Trophoblast cell (in vitro differentiated cells and primary cell): ENCODE measurements at places on chromosomes 2 and 18.

DNA sequence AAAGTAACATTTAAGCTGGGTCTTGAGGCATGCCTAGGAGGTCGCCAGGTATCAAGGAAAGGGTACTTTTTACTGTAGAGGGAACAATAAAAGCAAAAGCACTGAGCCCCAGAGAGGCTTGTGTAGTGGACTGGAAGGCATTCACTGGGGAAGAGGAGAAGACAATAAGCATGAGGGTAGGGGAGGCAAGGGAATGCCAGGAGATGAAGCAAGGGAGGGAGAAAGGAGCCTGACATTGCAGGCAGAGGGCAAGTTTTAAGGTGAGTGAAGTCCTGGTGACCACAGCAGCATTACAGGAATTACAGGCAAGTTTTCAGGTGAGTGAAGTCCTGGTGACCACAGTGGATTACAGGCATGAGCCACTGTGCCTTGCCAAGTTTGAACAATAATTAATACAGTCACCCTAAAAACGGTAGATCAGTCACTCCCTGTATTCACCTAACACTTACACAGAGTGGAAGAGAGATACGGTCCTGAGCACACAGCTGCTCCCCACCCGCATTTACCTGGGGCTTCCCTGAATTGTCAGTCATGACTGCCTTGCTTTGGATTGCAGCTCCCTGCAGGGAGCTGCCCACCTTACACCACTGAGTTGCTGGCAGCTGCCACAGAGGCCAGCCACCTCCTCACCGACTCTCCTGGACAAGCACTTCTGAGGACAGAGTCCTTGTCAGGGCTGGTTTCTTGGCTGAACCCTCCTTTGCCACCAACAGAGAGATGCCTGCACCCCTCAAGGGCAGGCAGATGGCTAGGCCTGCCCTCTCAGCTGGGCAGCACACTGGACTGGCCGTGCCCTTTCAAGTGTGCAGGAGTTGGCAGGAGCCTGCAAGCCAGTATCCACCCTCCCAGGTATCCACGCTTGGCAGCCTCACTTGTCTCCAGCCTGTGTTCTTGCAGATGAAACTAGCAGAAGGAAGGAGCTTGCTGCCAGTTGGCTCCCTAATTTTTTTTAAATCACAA lies 153.2 kb upstream of the MSH6 start:
- DNase-seq, result peak; percentile 90

GRCh38 chr2:207166349-207167098 lies 776 bp upstream of the KLF7 start:
- peak; percentile 70 for DNase-seq

GRCh38 chr2:60899230-60899891 lies 18.0 kb downstream of the REL start:
- DNase-seq, result no peak

DNA sequence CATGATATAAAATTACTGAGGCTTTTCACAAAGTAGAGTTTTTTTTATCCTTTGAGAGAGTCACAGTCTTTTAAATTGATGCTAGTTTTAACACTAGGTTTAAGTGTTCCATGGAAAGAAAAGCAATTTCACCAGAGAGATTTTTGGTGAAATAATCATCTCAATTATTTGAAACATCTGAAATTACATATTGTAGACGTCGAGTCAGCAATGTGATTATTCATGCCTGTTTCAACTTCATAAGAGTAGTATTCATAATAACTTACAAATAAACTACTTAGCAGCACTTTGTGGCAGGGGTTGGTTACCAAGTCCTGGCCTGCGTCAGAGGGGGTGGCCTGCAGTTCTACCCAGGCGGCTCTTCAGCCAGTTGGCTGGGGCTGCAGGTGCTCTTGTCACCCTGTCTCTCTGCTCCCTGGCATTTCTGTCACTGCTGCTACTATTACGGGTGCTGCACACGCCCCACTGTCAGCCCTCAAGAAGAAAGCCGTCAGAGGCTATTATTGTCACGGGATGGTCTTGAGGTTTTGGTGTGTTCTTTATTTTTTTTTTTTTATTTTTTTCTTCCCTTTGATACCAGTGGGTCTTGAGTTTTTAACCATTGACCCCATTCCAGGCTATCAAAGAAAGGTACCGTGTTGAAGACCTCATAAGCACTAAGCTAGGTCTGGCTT lies 50.4 kb downstream of the MALT1 start:
- no peak for DNase-seq

DNA sequence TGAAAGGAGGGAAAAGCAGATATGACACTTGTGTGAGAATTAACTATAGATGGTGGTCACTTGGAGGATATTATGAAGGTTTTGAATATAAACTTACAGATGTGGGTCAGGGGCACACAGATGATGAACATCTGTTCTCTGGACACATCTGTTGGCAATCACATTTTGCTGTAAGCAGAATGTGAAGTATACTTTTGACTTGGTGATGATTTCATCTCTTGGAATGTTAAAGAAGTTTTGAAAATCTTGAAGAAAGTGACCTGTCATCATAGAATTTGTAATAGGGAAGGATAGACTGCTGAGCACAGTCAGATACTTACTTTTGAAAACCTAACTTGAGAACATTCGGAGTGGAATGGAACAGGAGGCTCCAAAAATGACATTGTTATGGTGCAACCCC lies 40.2 kb downstream of the PIKFYVE start:
- no peak for DNase-seq

GRCh38 chr2:75200140-75201096 lies 1.1 kb upstream of the TACR1 start:
- DNase-seq, result no peak

- no peak for DNase-seq
Observed at GRCh38 chr2:213065583-213066442, 85.6 kb downstream of the IKZF2 start.

- DNase-seq, result no peak
Observed at GRCh38 chr2:39264733-39265132, 21.0 kb upstream of the CDKL4 start.

DNA sequence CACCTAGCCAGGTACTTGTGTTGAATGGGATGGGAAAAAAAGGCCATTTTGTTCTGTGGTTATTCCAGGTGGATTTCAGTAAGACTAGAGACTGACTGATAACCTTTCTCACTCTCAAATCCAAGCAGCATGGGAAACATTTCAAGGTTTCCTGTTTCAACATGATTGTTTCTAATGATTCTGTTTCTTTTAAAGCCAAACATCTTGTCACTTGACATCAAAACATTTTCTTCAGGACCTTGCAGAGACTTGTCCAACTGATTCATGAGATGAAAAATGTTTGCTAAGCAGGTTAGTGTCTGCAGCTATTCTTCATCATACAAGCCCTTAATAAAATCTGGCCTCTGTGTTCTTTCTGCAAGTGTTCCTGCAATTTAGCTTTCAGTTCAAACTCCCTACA lies 456.5 kb upstream of the CWC22 start:
- DNase-seq, result no peak

- DNase-seq, result no peak
Observed at GRCh38 chr2:238381341-238382115, 45.2 kb upstream of the ASB1 start.

- no peak for DNase-seq
Observed at GRCh38 chr2:10717628-10718027, 3.8 kb upstream of the ATP6V1C2 start.

- no peak for DNase-seq
Observed at GRCh38 chr2:224594840-224595239, 9.7 kb upstream of the CUL3 start.

DNA sequence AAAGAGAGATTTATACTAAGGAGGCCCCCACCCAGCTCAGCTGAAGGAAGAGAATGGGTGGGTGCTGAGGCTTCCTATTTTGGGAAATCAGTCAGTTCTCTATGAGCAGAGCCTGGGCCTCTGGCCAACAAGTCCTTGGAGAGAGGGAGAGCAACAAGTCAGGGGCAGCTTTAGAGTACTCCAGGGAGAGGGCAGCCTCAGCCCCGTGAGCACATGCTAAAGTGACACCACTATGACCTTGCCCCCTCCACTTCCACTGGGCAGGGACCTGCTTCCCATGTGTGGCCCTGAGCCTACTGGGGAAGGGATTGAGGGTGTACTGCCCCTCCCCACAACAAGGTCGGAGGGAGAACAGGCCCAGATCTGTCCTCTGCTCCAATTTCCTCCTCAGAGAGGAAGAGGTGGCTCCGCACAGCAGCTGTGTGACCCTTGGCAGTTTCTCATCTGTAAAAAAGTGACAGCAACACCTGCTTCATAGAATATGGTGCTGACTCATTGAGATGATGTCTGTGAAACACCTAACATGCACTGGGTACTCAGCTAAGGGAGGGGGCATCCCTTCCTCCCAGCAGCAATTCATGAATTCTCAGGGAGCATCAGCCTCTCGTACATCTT lies 72.9 kb downstream of the CLHC1 start:
- DNase-seq, result no peak

- DNase-seq, result peak; percentile 75
Observed at GRCh38 chr18:10139783-10140410, 226.1 kb downstream of the VAPA start.

DNA sequence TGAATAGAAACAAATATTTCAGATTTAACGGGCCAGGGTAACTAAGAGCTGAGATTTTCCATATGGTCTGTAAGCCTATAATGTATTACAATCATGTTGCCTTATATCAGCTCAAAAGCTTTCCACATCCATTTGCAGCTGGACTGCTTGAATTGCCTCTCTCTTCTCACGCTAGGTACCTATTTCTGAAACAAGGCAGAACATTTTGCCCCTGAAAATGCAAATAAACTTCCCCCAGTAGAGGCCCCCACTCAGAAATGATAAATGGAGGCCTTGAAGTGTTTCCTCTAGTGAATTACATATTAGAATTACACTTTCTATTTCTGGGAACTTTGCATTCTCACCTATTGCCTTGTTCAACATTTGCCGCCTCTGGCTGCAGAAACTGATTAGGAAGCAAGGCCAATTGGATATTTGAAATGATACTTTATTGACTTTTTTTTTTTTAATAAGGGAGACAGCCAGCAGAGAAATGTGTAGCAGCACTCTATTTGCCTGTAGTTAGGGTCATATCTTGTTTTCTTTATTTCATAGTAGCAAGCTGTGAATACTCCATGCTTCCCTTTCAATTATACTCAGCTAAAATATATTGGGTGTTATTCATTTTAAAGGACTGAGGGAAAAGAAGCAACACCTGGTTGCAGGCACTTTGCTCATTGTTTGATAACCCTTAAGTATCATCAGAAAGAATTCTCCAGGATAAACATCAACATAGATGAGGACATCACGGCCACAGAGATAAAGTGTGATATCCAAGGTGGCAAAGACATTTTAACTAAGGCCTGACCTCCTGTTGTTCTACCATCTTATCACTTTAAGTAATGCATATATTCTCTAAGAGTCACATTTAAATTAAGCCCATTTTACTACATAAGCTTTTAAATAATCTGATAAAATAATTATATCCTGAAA lies 505.5 kb downstream of the LRRTM4 start:
- DNase-seq, result no peak
